ENCODE measurements at places on chromosomes 4 and X.

DNA sequence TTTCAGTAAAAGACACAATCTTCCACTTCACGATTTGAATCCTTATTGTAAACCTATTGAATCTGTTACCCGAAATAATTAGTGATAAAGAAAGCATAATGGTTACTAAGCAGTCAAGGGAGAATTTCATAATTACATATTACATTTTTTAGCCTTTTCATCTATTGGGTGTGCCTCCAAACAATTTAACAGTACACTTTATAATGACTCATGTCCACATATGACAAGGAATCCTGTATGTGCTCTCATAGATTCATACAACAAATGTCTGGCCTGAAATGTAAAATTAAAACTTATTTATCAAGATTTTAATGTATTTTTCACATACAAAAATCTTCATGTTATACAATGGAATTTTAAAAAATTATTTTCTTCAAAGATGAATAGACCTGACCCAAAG is 39.4 kb downstream of the PPP3CA start:
- DNase-seq = no peak

- peak; percentile 53 for DNase-seq
Measured at GRCh38 chr4:108168160-108168670, 517 bp downstream of the LEF1 start.

DNA sequence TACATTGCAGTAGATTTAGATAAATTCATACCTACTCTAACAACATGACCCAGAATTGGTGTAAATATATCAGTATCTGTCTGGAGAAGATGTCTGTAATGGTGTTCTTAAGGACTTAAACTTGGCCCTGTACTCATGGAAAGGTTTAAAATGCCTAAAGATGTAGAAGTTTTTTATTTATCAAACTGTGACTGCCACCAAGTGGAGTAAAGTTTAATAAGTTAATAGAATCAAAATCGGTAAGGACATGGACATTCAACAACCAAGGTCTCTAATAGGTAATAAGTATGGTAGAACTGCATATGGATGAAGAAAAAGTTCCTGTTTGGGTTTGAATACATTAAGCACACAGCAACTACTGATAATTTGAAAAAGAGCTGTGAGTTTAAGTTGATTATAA is 474.0 kb upstream of the NDST3 start:
- no peak for DNase-seq

- no peak for DNase-seq
Measured at GRCh38 chr4:89803915-89804314, 33.0 kb downstream of the SNCA start.

DNA sequence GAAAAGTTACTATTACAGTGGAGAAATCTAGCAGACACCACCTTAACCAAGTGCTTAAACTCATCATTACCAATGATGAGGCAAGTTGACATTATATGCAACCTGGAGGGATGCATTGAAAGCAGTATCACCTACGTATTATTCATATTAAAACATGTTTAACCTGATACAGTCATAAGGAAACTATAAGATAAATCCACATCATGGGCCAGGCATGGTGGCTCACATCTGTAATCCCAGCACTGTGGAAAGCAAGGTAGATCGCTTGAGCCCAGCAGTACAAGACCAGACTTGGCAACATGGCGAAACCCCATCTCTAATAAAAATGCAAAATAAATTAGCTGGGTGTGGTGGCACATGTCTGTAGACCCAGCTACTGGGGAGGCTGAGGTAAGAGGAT is 22.3 kb upstream of the INTU start:
- DNase-seq = no peak

- DNase-seq = peak; percentile 78
Measured at GRCh38 chr4:40196724-40197281, at the start of gene RHOH. Gene RHOH (plus strand): TSS chr4:40197031. CDS start chr4:40243387, 46,356 bp downstream.

DNA sequence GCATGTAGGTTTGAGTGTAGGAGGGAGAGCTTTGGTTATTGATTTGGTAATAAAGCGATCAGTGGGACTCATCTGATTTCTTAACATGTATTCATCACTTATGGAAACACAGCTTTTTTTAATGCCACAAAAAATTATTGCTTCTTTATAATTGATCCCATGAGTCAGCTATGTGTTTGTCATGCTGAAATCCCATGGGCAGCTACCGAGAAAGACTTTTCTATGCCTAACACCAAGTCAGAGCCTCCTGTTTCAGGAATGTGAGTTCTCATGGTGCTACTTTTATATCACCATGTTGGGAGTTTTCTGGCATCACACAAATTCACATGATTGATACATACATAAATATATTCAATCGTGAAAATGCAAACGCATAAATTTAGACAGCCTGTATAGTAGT is 165.7 kb downstream of the RAPGEF2 start:
- no peak for DNase-seq

DNA sequence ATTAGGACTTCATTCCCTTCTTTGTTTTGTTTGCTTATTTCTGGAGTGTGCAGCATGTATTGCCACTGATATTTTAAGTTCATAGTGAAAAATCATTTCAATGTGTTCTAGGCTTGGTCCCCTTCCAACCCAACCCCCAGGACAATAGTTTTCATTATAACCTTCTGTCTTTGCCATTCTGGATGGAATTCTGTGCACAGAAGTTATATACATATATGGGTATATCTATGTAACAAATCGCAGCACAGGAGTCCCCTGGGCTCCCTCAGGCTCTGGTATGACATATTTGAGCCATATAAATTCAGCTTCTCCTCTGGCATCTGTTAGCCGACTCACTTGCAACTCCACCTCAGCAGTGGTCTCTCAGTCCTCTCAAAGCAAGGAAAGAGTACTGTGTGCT is at the start of gene TNMD:
Gene TNMD (plus strand): TSS at position 326 of the 400 bp plus-strand sequence. CDS start 83 bp downstream, outside the sequence.
- no peak for DNase-seq

DNA sequence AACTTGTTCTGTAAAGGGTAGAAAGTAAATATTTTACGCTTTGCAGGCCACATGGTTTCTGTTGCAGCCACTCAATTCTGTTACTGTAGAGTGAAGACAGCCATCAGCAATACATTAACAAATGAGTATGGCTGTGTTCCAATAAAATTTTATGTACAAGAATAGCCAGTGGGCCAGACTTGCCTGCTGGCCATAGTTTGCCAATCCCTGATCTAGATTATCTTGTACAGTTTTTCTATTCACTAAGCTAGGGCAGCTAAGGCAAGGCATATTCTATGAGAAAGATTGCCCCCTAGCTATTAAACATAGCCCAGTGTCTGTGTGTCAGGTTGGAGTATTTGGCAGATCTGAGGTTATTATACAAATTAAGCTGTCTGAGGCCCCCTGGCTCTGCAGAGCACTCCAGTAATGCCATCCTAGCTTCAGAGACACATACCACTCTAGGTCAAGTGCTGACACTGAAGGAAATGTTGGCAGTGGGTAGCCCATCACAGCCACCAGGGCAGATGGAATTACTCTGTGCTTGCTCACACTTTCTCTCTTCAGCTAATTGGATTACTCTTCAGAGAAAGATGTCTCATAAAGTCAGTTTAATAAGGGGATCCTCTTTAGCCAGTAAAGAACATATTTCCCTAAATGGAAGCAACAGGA is 40.7 kb downstream of the MTTP start:
- DNase-seq = no peak

- no peak for DNase-seq
Measured at GRCh38 chr4:93116624-93117023, 711.9 kb upstream of the ATOH1 start.

- DNase-seq = no peak
Measured at GRCh38 chr4:76931576-76932276, 17.8 kb upstream of the SEPTIN11 start.

- DNase-seq = no peak
Measured at GRCh38 chr4:27117453-27117852, 256.8 kb downstream of the STIM2 start.

GRCh38 chrX:100687546-100687945 is 43.5 kb downstream of the SRPX2 start:
- DNase-seq = no peak

- no peak for DNase-seq
Measured at GRCh38 chrX:14702145-14702544, 170.7 kb downstream of the FANCB start.

DNA sequence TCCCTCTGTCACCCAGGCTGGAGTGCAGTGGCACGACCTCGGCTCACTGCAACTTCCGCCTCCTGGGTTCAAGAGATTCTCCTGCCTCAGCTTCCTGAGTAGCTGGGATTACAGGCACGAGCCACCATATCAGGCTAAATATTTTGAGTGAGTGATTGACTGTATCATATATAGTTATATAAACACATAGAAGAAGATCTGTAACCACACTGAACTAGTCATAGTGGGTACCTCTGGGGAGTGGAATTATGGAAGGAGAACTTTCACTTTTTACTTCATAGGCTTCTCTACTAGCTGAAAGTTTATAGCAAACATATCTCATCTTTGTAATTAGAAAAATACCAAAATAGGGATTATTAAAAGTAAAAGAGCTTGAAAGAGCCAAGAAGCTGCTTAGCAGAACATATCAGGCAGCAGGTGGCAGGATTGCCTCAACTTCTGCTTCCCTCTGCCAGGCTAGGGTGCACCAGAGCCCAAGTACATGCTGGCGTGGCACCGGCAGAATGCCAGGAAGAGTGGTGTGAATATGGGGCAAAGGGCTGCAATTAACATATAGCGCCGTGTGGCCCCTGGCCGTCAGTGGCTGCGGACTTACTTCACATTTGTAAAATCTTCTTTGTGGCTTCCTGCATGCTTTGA is 39.5 kb upstream of the CD40LG start:
- peak; percentile 74 for DNase-seq
